ENCODE measurements at places on chromosomes 6 and 20.

- DNase-seq, result no peak
Measured at GRCh38 chr20:22568872-22569344, 15.5 kb downstream of the FOXA2 start.

GRCh38 chr6:43393602-43394001, 24.2 kb upstream of the ZNF318 start:
- DNase-seq, result no peak

GRCh38 chr20:54606380-54606779, 131.0 kb downstream of the DOK5 start:
- no peak for DNase-seq

DNA sequence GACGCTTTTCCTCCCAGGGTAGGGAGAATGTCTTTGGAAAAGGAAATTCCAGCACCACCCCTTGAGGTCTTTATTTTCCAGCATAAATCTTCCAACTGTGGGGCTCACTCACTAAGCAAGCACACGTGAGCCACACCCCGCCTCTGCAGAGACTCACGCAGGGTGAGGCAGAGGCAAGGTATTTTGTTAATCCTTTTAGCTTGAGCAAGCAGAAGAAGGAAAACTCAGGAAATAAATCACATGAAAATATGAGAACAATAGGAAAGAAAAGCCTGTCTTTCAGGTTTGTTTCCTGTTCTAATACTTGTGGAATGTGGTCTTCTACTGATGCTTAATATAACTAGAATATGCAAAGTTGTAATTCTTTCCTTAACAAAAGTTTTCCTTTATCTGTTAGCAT, 4.1 kb upstream of the PHACTR2 start:
- no peak for DNase-seq

DNA sequence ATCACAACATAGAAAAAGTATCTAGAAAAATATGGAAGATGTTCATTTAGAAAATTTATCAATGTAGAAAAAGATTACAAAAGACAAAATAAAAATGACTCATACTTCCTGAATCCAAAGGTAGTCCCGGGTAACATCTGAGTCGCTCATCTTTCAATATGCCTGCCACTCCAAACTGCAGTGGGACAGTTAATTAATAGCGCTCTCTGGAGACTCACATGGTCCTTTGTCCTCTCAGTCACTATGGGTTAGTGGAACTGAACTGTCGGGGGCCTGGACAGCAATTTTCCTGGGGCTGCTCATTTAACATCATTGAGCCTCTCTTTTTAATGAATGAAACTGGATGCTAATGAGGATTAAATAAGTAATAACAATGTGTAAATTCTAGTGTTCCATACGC, 103.4 kb downstream of the MAP3K4 start:
- no peak for DNase-seq

DNA sequence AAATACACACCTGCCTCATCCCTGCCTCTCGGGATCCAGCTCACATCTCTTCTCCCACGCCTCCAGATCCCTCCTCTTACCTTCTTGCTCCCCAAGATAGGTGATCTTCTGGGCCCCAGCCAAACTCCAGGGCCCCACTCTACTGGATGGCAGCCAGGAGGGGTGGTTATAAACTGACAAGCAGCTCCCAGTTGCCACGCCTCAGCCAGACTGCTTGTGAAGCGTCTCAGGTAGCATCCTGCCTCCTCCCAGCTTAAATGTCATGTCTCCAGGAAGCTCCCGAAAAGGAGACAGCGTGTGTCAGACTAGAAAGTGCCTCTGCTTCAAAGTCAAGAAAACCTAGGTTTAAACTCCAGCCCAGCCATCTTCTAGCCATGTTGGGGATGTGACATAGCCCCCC, 114.1 kb downstream of the LRFN2 start:
- DNase-seq, result no peak

DNA sequence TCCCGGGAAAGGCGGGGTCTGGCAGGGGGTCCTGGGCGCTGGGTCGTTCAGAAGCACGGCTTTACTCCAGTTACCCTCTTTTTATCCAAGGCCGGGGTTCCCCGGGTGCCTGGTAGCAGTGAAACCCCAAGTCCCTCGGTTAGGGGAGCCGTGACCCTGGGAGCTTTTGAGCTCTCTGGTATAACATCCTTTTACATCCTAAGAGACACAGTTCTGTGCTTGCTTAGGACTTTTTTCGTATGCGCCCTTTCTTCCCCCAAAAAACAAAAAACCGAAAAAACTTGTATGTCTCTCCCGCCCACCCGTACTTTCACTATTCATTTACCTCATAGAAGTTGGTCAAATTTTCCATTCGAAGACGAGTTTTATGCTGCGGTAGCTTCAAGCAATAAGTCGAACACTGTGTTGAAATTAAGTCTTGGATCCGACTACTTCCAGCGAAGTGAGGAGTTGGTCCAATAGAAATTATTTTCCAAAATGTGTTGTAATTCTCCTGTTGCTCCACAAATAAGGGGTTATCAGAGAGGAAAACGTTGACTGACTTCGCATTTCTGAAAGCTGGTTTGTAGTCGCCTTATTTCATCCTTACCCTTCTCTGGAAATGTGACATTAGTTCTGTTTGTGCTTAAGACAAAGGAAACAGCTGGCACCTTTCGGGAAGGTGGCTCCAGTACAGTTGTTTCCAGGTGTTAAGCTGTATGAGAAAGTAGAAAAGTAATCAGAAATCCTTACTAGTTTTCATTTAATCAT, 816 bp upstream of the MAN1A1 start:
- DNase-seq, result no peak

GRCh38 chr6:39903656-39904055, 30.6 kb downstream of the MOCS1 start:
- no peak for DNase-seq

- no peak for DNase-seq
Measured at GRCh38 chr6:34338811-34339210, 53.7 kb downstream of the NUDT3 start.

DNA sequence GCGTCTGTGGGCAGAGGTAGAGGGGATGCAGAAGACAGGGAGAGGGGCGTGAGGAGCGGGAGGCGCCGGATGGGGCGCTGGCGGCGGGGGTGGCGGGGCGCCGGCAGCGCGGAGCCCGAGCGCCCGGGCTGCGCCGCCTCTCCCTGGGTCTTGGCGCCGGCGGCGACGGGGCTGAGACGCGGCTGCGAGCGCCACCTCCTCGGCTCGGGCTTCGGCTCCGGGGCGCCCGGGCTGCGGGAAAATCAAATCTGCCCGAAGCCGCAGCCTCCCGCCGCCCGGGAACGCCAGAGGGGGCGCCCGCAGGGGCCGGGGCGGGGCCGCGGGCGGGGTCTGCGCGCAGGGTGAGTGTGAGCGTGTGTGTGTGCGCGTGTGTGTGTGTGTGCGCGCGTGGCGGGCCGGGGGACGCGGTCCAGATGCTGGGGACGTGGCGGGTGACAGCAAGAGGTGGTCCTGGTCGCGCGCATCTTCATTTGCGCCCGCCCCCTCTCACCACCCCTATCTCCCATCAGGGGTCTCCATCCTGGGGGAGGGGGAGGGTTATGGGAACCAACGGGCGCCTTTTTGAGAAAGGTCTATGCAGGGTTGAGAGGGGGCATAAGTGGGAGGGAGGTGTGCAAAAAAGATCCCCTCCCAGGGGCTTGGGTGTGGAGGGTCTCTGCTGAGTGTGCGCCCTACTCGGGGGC, 646 bp upstream of the CPNE5 start:
- DNase-seq, result peak; percentile 28

- DNase-seq, result no peak
Measured at GRCh38 chr20:8154638-8155037, 22.6 kb downstream of the PLCB1 start.

DNA sequence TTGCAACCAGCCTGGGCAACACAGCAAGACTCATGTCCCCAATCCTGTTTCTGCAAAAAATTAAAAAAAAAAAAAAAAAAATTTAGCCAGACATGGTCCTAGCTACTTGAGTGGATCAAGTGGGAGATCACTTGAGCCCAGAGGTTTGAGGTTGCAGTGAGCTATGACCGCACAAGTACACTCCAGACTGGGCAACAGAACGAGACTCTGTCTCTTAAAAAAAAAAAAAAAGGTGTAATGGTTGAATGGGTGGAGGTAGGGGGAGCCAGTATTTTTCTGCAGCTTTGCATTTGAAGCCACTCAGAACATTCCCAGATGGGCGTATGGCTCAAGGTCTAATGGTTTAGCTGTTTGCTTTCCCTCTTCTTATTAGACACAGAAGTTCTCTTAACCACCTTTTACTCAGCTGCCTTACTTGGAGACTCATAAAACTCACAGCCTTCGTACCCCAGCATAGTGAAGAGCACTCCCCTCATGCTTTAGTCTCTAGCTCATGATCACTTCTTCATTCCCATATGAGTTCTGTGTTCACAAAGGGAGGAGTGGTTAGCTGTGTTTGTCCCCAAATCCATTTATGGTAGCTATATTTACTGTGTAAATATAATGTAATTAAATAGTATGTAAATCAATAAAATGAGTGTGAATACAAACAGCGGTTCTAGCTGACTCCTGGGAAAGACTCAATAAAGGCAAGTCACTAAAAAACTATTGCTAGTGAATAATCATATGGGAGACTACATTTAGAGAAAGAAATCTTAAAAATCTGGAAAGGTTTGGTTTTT, 9.0 kb downstream of the FKBP1A start:
- DNase-seq, result no peak

- DNase-seq, result no peak
Measured at GRCh38 chr6:160139420-160139851, 17.8 kb downstream of the SLC22A1 start.

DNA sequence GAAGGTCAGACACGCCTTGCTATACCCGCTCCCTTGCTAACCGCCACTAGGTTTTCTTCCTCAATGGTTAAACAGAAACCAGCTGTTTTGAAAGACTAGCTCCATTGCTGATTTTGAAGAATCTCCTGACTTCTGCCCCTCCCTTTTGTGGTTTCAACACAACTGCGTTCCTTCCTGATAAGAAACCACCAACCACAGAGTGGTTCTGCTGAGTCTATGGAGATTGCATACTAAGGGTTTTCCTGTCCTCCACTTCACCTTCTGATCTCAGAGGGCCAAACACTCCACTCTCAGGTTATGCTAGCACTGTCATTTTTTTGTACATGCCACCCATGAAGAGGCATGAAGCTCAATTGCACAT, 207.9 kb downstream of the MYLK4 start:
- DNase-seq, result no peak

DNA sequence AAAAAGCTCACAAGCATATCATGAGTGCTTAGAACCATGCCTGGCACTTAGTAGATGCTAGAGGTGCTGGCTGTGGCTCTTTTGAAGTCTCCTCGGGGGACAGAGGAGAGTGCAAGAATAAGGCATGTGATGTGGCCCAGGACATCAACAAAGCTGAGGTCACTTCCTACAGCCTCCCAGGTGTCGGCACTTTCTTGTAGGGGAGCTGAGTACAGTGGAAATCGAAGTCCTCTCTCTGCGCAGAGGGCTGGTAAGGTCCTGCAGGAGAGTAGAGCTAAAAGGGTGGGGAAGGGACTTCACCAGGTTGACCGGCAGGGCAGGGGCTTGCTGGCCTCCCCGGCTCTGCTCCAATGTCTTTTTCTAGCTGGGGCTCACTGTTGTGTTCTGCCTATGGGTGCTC, 11.2 kb downstream of the SLC13A3 start:
- no peak for DNase-seq

DNA sequence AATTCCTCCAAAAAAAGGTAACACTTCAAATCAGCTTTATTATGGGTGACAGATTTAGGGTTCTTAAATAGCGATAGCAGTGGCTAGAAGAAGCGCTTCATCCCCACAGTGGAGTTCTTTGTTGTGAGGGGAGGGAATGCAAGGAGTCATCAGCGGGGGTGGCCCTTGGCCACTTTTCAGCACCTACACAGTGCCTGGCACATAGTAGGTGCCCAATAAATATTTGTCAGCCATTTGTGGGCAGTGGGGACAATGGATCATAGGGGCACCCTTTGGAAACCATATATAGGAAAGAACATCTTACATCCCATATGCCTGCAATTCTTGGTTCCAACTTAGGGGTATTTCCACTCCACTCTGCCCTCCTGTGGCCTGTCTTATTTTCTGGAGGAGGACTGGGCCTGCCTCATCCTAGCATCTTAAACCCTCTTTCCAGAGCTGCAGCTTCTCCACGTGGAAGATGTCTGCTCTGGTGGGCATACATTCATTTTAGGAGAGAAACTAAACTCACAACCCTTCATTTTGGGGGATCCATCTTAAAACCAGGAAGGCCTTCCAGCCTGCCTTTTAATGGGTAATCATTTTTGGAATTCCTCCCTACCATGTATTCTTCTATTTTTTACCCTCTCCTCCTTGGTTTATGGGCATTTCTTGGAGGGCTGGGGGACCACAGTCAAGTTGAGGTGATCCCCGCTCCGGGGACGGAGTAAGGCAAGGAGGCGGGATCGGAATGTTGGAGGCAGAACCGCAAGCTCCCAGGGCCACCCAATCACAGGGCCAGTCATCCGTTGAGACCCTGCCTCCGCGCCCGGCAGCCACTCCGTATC, 2.6 kb upstream of the GPSM3 start:
- no peak for DNase-seq

DNA sequence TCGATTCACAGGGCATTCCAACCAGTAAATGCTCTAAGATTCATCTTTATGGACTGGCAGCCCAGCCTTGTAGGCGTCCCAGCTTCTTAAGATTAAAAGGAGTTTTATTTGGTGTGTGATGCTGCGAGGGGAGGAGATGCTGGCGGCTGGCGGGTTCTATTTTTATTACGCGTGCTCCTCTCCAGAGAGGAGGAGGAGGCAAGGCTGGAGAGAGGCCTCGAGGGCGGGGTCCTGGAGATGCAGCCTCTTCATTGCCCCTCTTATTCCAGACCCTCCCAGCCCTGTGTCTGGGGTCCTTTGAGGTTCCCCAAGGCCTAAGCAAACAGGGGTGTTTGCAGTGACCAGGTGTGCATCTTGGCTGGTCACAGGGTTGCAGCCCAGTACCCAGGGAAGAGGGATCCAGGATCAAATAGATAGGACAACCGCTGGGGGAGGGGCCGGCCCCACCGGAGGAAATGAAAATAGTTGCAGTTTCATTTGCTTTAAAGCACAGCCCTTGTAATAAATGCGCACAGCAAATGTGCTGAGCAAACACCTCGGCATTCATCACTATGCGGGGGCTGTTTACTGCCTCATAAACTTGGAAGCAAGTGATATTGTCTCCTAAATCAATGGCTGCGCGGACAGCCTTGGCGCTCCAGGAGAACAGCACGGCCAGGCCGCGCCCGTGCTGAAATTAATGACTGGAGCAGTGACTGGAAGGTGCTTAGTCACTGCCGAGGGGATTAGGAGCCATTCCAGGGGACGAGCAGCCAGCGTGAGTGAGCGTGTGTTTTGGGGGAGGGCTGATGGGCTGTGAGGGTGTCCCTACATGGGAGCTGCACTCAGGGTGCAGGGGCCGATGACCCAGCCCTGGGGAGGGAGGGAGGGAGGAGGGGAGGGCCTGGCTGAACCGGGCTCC, 83.0 kb downstream of the TMEM242 start:
- DNase-seq, result no peak
